ENCODE measurements at places on chromosomes 11 and 22.
A peak's percentile ranks its signal among the peaks of the same experiment; 100 is the strongest.

GRCh38 chr11:12121517-12121916, 11.1 kb downstream of the MICAL2 start:
- no peak for DNase-seq

DNA sequence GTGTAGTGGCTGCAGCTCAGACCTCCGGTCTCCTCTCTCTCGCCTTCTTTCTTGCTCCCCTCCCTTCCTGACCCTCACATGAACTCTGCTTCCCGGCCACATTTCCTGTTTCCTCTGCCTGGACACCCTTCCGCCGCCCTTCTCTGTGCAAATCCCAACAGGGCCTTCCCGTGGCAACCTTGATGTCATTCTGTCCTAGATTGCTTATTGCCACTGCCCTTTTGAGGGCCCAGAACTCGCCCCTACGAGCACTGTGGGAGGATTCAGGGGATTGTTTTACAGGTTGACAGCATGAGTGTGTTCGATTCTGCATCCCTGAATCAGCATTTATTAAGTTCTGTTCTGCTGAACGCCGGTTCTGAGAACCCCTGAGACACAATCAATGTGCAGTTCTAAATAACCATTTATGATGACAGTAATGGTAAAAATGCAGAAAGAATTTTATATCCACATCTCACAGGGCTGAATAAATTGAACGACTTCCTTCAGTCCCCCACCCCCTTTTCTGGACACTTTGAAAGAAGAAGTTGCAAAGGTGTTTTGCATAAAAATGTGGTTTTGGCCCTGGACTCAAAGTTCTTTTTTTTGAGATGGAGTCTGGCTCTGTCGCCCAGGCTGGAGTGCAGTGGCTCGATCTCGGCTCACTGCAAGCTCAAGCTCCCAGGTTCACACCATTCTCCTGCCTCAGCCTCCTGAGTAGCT, 6.4 kb downstream of the BATF2 start:
- DNase-seq: no peak

GRCh38 chr11:13364388-13364787, 86.8 kb downstream of the BMAL1 start:
- DNase-seq: no peak

DNA sequence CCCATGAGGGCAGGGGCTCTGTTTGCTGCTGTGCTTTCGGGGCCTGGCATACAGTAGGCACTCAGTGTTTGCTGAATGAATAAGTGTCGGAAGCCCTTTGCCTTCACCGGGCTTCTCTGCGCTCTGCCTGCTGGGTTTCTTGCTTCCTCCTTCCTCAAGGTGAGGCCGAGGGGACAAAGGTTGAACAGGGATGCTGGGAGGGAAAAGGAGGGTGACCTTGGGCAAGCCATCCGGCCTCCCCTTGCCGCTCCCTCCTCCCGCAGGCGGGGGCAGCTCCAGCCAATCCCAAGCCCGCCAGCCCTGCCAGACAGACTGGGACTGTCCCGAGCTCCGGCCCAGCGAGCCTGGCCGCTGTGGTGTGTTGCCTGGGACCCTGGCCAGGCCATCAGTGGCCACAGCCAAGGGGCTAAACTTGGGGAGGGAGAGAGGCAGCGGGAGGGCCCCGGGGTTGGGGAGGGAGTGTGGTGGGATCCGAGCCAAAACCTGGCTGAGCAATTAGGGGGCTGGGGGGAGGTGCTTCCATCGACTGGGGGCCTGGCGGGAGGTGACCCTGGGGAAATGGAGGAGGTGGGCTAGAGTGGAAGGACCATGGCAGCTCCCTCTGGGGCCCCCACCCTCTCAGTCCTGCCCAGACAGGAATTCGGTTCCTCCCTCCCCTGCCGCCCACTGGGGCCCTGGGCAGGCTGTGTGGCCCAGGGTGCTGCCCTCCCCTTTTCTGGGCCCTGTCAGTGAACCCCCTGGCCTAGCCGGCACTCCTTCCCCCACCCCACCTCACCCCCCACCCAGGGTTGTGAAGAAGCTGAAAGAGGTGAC, 3.4 kb upstream of the RCOR2 start:
- no peak for DNase-seq

- DNase-seq: peak; percentile 43
These were observed 25.7 kb downstream of the ARHGAP1 start for GRCh38 chr11:46674463-46675287.

DNA sequence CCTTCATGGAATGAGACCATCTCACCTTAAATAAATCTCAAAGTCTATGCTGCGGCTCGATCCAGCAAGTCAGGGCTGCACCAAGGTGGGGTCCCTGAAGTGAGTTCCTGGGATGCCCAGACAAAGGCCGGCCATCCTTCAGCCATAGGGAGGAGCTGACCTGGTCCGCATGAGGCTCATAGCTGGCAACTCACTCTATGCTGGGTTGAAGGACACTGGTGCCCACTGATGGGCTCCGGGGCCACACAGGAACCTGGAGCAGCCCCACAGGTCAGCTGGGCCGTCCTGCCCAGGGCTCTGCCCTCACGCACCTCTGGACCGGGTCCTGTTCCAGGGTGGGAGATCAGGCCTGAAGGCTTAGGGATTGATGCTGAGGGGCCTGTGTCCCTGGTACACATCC, 1339.3 kb downstream of the TBC1D22A start:
- no peak for DNase-seq

DNA sequence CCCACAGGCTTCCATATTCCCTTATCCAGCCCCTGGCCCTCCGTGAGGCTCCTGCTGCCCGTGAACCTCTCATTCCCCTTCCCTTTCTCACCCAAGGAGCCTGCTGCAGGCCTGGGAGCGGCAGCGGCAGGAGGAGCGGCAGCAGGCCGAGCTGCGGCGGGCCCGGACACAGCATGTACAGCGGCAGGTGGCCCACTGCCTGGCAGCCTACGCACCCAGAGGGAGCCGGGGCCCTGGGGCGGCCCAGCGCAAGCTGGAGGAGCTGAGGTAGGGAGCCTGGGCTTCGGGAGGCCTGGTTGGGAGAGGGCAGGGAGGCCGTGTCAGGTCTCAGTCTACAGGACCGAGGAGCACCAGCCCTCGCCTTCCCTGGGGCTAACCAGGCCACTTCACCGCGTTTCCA, 8.1 kb upstream of the SART1 start:
- no peak for DNase-seq

- no peak for DNase-seq
These were observed 173.2 kb upstream of the SORL1-AS1 start for GRCh38 chr11:121625777-121626506.

DNA sequence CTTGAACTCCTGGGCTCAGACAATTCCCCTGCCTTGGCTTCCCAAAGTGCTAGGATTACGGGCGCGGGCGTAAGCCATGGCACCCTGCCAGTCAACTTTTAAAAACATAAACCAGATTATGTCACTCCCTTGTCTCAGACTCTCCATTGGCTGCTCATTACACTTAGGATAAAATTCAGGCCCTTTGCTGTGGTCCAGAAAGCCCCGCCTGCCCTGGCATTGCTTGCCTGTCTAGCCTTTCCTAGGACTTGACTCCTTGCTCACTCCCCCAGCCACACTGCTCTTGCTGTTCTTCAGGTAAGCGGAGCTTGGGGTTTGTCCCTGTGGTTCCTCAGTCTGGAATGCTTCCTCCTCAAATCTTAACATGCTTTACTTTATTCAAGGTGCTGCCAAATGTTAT, 30.5 kb downstream of the DIXDC1 start:
- no peak for DNase-seq

DNA sequence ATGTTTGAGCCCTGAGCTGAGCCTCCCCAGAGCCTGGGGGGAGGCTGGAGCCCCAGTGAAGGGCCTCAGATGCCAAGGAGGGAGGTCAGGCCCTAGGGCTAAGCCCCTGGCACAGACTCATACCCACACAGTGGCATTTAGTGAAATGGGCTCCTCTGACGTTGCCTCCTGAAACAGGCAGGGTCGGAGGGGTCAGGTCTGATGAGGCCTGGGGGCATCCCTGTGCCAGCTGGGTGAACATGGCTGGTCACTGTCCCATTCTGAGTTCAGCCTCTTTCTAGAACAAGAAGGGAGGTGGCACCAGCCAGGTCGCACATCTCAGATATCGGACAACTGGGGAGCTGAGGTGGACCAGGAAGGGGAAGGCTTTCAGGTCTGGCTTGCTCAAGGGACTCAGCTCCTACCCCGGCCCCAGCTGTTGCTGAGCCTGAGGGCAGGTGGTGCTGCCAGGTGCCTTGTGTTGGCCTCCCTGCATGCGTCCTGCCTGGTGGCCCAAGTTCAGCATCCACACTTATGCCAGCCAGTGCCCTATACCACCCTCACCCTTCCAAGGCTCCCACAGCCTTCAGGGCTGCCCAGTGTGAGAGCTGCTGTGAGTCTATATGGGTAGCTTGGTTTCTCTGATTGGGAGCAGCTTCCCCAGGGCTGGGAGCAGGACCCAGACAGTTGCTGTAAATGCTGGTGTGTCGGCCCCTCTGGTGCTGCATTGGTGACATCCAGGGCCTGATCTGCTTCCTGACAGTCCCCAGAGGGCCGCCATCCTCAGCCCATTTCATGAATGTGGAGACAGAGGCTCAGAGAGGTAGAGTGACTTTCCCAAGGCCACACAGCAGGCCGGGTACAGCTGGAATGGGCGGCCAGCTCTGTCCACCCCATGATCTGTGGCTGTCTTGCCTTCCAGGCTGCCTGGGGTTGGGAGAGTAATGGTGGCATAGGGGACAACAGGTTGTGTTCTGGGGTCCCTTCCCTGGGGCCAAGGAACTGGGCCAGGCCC, 32.8 kb upstream of the PPARA start:
- no peak for DNase-seq

DNA sequence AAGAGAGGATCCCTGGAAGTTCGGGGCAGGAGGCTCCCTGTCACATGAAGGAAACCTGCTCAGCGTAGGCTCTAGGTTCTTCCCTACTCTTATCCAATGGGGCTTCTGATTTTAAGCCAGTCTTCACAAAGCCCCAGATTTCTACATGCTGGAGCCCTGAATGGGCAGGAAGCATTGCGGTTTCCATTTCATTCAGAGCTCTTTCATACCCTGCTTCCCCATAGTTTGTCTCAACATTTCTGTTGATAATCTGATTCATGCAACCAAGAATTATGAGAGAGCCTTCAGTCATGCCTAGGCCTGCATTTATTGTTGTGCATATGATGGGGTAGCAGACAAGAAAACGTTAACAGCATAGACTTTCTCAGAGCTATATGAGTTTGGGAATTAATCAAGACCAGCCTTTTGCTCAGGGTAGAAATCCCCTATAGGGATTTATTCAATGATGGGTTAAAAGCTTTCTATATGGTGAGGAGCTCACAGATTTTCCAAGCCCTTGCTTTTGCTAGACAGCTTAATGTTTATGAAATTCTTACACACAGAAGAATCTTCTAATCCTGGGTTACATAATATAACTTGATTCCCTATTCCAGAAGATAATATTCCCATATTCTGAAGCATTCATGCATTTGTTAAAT, 15.9 kb downstream of the OR51B4 start:
- DNase-seq: no peak

GRCh38 chr11:125457814-125458343, 38.2 kb downstream of the FEZ1 start:
- DNase-seq: no peak

GRCh38 chr11:121105063-121105480, 4.0 kb downstream of the TECTA start:
- DNase-seq: no peak

- DNase-seq: no peak
These were observed 62.8 kb upstream of the PRR5 start for GRCh38 chr22:44638971-44639760.

GRCh38 chr22:36911887-36912661, 1.4 kb upstream of the CSF2RB start:
- DNase-seq: peak; percentile 58

- DNase-seq: no peak
These were observed 32.0 kb downstream of the APLP2 start for GRCh38 chr11:130101661-130102060.

- DNase-seq: no peak
These were observed 162.9 kb upstream of the ZBED5 start for GRCh38 chr11:11020747-11021149.

DNA sequence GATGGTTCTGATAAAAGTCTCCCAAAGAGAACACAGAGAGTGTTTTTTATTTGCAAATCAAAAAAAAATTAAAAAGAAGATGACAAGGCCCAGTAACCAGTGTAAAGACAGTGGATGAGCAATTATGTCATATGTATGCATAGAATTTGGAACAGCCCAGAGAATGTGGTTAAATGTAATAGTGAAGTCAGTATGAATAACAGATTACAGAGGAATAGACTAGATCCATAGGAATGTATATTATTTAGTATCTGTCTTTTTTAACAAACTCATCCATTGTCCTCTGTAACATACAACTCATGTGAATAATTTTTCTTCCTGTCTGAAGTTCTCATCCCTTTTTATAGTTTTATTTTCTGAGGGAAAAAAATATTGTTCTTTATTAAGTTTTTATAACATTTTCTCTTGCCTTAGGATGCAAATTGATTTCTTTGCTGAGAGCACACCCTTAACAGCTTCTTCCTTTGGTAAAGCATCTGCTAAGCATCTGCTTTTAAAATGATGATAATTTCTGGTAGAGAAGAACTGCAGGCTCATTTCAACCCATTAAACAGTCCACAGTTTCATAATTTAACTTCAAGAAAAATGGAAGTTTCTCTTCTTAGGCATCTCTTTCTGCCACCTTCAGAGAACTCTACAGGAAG, 266.5 kb upstream of the MTNR1B start:
- DNase-seq: peak; percentile 18

- DNase-seq: no peak
These were observed 2.1 kb downstream of the FNBP4 start for GRCh38 chr11:47765086-47765485.

DNA sequence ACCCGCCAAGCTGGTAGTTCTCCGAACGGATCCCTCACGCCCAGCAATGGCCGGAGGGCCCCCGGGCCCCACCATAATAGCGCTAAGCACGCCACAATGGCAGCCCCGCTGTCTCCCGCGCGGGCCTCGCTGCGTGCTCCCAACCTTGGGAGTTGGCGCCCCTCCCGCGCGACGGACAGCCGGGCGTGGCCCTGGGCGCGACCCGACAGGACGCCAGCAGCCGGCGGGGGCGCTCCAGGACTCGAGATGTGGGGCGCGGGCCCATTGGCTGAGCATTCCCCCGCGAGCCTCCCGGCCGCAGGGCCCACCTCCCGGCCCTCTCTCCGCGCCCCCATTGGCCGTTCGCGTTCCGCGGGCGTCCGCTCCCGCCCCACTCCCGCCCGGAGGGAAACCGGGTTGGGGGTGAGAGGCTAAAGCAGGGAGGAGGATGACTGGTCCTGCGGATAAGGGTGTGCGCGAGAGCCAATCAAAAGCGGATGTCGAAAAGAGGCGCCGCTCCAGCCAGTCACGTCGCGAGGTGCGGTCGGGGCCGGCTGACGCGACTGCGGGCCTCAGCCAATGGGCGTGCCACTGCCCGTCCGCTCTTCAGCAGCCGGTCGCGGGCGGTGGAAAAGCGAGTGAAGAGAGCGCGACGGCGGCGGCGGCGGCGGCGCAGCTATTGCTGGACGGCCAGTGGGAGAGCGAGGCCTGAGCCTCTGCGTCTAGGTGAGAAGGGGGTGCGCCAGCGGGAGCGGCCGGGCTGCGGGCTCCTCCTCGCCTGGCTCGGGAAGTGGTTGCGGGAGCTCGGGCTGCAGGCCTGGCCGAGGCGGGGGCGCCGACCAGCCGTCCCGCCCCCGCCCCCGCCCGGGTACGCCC, at the start of gene FAR1:
Gene FAR1, plus strand, starts transcription at position 567 of the 855 bp plus-strand sequence. CDS start 26,098 bp downstream, outside the sequence.
- DNase-seq: peak; percentile 100

All from NCI-H226 (cell line).